Heart left ventricle (tissue), 16 donors: ENCODE measurements at places on chromosomes 11 and 22. TPM values are rescaled to one million over a fixed set of nuclear protein-coding genes. Genes with fewer than 3 reads are reported as not detected.

DNA sequence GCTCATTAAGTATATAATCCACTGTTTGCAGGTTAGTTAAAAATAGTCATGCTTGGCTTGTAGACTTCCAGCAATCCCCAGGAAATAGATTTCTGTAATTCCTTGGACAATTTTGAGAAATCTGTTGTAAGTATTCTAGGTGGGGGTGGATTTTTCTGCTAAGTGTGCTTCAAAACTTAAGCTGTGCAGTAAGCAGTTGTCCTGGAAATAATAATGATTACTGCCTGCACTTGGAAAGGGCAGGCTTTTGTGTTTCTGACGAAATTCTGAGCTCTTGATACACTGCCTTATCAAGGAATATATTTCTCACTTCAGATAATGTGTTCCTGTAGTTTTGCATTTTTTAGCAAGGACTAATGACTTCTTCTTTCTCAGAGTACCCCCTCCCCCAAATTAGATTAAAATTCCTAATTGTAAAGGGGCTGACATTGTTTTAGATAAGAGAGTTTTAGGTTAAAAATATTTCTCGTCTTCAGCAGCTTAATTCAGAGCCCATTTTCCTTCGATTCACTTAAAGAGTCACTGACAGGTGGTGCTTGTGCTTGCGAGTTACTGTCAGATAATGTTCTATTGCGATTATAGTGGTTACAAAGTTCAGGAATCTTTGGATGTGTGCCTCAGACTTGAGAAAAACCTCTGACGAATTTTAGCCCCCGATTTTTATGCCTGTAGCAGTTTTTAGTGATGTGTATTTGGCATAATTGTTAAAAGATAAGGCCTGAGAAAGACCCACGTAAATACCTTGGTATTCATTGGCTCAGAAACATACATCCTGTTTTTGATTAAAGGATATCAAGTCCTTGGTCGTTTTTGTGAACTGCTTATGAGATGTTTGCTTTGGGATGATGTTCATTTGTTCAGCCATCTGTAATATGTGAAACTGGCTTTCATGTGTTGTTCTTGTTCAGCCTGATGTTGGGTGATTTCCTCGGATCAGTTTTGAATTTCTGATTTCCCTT lies 120.5 kb downstream of the HIPK3 start:
- no peak overlapping the region for H3K4me3 ChIP-seq
- no peaks in the 10 kb centered on the region for H3K36me3 ChIP-seq
- H3K4me1 ChIP-seq, result peaks cover 4% of the 10 kb centered on the region
- no peak for DNase-seq
- no peak overlapping the region for H3K27ac ChIP-seq
- H3K27me3 ChIP-seq, result peaks cover 9% of the 10 kb centered on the region

GRCh38 chr11:61516675-61517572 lies 8.4 kb downstream of the LRRC10B start:
- no peak overlapping the region for H3K27ac ChIP-seq
- no peaks in the 10 kb centered on the region for H3K27me3 ChIP-seq
- H3K4me1 ChIP-seq, result no peaks in the 10 kb centered on the region
- peak overlapping the region; percentile 23 for H3K4me3 ChIP-seq

DNA sequence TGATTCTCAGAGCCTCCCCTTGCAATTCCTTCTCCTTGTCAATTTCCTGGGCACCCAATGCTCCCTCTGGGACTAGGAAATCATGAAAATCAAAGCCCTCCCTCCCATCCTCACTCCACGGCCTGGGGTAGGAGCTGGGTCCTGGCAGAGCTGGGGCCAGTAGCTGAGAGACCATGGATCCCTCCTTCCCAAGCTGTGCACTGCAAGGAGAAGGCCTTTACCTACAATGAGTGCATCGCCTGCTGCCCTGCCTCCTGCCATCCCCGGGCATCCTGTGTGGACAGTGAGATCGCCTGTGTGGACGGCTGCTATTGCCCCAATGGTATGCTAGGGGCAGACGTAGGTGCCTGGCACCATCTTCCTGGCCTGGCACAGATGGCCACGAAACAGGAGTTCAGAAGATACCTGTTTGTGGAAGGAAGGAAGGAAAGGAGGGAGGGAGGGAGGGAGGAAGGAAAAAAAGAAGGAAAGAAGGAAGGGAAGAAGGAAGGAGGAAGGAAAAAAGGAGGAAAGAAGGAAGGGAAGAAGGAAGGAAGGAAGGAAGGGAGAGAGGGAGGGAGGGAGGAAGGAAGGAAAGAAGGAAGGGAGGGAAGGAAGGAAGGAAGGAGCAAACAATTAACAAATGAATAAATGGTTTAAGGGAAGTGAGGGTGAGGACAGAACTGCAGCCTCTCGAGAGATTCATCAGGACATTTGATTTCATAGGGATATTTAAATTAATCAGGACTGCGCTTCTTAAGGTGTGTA lies 12.5 kb downstream of the OTOG start:
- H3K27me3 ChIP-seq, result no peaks in the 10 kb centered on the region
- H3K36me3 ChIP-seq, result no peaks in the 10 kb centered on the region
- DNase-seq, result no peak
- H3K27ac ChIP-seq, result no peak overlapping the region

DNA sequence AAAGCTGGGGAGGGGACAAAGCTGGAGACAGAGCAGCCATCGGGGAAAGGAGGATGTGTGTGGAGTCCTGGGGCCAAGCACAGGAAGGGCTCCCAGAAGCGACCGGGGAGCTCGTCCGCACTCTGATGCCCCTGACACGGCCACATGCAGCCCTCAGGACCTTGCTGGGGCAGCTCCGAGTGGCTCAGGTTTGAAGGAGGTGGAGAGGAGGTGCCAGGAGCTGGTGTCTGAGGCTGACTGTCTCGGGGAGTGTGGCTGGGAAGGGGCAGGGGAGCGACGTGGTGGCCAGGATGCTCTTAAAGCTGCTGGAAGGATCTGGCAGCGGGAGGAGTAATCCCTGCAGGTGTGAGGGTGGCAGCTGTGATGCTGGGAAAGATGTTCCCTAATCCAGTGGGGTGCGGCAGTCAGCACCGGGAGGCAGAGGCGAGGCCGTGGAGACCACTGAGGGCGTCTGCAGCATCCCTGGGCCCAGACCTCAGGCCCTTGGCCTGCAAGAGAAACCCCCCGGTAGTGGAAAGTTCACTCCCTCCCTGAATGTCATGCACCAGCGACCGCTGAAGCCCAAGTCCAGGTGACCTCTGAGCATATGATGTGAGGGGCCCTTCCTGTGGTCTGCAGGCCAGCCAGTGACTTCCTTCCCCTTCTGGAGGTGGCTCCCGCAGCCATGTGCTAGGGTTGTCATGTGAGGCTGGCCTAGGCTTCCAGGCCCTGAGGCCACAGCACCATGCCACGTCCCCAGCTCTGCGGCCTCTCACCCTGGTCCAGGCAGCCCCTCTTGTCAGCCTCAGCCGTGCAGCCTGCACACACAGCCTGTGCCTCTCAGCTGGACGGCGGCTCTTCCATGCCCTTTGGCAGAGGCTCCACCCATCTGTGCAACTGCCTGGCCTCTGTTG lies 17.2 kb upstream of the CTSD start:
- no peak overlapping the region for H3K27ac ChIP-seq
- DNase-seq, result no peak
- H3K4me1 ChIP-seq, result no peaks in the 10 kb centered on the region
- no peaks in the 10 kb centered on the region for H3K36me3 ChIP-seq
- H3K4me3 ChIP-seq, result no peak overlapping the region

DNA sequence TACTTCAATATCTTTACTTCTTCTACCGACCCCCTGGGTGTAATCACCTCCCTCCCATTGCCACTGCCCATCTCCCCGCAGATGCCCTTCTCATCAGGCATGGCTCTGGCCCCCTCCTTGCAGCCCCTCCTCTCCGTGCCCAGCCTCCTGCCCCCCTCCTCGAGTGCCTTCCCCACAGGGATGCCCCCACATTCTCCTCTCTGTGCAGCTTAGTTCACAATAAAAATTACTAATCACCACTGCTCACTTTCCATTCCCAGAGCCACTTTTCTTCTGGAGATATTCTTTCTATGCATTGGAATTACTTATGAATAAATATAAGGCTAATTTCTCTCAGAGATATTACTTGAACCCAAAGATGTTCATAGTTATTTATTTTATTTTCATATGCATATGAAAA lies 22.1 kb downstream of the IFITM10 start:
- H3K36me3 ChIP-seq, result no peaks in the 10 kb centered on the region
- H3K27me3 ChIP-seq, result peaks cover 52% of the 10 kb centered on the region
- H3K4me1 ChIP-seq, result no peaks in the 10 kb centered on the region
- no peak for DNase-seq

DNA sequence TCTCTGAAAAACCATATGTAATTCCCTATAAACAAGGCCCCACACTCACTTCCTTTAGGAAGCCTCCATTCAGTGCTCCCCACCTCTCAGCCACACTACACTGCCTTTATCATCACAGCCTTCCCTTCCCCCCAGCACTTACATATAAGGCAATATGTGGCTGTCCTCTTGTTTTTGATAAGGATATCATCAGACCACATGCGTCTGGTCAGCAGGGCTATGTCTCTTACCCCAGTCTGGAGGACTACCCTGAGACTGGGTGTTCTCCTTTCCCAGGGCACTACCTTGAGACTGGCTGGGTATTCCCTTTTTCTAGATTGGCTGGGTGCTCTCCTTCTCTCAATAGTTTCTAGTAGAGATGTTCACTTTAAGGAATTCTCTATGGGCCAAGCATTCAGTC lies 7.8 kb downstream of the KCNE3 start:
- H3K36me3 ChIP-seq, result peaks cover 3% of the 10 kb centered on the region
- H3K27me3 ChIP-seq, result no peaks in the 10 kb centered on the region
- H3K27ac ChIP-seq, result no peak overlapping the region
- H3K4me3 ChIP-seq, result no peak overlapping the region
- peaks cover 6% of the 10 kb centered on the region for H3K4me1 ChIP-seq
- no peak for DNase-seq

DYNC2H1 gene
- 2.4 TPM for total RNA-seq
